Uterus (tissue), 4 donors: ENCODE measurements at places on chromosomes 2 and 18.

- DNase-seq, result peak; percentile 49
Observed at GRCh38 chr2:27016801-27017325, 15.9 kb upstream of the TMEM214 start.

GRCh38 chr2:133390156-133390555, 178.1 kb downstream of the NCKAP5 start:
- DNase-seq, result no peak

GRCh38 chr2:168157926-168158325, 89.5 kb downstream of the STK39 start:
- no peak for DNase-seq

- no peak for DNase-seq
Observed at GRCh38 chr2:192327576-192327975, 132.8 kb upstream of the TMEFF2 start.

DNA sequence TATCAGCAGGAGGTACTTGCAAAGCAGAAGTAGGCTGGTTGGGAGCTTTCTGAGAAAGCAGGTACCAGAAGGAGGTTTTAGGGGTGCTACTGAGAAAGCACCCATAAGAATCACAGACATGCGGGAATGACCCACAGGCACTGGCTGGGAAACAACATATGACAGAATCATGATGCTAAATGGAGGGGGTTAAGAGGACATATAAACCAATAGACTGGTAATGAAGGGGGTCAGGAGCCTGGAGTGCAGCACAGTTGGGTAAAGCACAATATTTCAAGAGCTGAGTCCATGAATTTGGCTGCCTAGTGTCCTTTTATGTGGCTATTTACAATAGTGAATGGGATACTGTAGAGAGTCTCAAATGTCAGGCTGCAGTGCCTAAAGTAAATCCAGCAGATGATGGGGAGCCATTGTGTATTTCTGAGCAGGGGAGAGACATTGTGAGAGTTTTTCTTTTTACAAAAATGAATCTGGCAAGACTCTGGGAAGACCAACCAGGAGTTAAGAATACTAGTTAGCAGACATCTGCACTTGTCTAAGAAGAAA, 27.6 kb upstream of the GMCL1 start:
- no peak for DNase-seq

DNA sequence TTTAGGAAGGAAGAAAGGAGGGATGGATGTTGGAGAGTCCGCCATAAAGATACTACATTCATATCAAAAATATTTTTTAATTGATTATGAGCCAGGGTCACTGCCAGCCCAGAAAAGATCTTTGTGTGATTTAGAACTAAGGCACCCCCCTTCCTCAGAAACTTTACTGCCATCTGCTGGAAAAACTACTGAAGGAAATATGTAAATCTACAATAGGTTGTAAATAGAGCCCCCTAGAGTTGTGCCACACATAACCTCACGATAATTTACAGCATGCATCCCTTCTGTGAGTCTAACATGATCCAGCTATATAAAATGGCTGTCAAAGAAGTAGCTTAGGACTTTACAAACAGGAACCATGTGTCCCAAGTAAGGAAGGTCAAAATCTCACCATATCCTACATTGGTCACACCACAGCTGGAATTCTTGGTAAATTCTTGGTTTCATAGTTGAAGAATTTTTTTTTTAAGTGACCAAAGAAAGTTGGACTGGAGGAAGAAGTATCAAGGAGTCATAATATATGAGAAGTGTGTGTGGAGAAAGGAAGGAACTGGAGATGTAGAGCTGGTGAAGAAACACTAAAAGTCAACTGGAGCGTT, 152.5 kb downstream of the CYP26B1 start:
- no peak for DNase-seq

DNA sequence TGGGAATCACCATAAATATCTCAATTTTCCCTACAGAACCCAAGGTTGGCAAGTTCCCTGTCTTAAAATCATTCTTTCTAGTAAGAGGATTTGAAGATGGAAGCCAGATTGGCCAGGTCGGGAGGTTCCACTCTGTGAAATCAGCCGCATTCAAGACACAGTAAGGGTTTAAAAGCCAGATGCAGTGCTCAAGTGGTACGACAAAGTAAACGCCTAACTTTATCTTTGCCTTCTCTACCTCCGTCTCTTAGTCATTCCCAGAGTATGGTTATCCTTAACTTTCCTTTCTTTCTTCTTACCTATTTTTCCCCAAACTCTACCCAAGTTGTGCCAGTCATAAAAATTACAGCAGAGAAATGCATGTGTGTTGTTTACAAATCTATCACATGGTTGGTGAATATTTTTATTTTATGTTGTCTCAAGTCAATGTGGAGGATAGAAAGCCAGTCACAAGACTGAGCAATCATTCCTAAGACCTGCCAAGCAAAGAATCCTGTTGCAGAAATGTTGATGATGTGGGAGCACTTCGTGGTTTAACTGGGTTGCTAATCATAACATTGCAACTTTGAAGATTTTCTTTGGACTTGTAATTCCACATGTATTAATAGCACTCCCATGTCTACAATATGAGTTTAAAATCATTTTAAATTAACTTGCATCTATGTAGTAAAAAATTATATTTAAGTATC, 62.6 kb downstream of the SLC40A1 start:
- no peak for DNase-seq

- DNase-seq, result peak; percentile 50
Observed at GRCh38 chr18:9147440-9148202, 11.0 kb downstream of the ANKRD12 start.

GRCh38 chr2:24822049-24822706, 29.0 kb downstream of the CENPO start:
- DNase-seq, result peak; percentile 6

- DNase-seq, result no peak
Observed at GRCh38 chr2:135664623-135665068, 77.0 kb upstream of the UBXN4 start.

GRCh38 chr2:129813404-129813803, 166.1 kb upstream of the RAB6C start:
- no peak for DNase-seq

DNA sequence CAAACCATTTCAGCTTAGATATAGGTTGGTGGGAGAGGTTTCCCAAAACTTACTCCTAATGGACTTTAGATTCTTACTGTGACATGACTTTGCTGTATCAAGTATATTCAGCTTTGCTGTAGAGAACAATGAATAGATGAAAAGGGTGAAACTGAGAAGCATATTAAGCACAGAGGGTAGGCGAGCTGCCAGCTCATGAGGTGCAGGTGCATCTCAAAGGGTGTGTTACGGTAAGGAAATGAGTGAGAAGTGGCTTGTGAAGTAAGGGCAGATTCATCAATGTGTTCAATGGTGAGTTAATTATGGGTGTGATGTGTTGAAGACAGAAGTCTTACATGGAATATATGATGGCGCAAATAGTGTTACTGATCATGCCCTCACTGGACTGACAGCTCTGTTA, 49.3 kb downstream of the CD8B2 start:
- DNase-seq, result no peak

GRCh38 chr2:145930318-145930717, 1410.4 kb upstream of the ZEB2 start:
- no peak for DNase-seq

- no peak for DNase-seq
Observed at GRCh38 chr2:106609780-106610179, 122.6 kb downstream of the CD8B2 start.

GRCh38 chr2:148447877-148448276, 196.7 kb upstream of the EPC2 start:
- no peak for DNase-seq

- DNase-seq, result no peak
Observed at GRCh38 chr2:191936882-191937405, 90.1 kb upstream of the CAVIN2 start.

DNA sequence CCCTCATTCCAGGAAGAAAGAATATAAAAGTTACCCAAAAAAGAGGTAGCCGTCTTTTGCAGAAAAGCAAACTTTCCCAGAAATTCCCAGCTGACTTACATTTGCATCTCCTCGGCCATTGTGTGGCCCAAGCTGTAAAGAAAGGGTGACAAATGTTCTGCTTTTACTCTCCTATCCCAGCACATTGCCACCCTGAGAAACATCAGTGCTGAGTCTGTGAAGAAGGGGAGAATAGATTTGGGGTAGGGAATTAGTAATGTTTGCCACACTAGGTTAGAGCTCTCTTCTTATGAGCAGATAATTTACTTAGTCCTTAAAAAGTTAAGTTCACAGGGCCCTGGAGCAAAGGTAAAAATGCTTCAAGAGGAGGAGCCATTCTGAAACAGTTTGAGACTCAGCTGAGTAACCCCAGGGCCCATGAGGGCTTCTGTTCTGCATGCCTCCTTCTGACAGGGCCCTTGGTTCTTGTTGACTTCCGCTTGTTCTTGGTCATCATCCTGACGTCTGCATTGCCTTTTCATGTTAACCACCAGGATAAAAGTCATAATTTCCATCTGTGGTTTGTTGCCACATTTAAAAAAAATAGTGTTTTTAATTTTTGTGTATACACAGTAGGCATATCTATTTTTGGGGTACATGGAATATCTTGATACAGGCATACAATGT, 550.7 kb downstream of the RNF144A start:
- no peak for DNase-seq

DNA sequence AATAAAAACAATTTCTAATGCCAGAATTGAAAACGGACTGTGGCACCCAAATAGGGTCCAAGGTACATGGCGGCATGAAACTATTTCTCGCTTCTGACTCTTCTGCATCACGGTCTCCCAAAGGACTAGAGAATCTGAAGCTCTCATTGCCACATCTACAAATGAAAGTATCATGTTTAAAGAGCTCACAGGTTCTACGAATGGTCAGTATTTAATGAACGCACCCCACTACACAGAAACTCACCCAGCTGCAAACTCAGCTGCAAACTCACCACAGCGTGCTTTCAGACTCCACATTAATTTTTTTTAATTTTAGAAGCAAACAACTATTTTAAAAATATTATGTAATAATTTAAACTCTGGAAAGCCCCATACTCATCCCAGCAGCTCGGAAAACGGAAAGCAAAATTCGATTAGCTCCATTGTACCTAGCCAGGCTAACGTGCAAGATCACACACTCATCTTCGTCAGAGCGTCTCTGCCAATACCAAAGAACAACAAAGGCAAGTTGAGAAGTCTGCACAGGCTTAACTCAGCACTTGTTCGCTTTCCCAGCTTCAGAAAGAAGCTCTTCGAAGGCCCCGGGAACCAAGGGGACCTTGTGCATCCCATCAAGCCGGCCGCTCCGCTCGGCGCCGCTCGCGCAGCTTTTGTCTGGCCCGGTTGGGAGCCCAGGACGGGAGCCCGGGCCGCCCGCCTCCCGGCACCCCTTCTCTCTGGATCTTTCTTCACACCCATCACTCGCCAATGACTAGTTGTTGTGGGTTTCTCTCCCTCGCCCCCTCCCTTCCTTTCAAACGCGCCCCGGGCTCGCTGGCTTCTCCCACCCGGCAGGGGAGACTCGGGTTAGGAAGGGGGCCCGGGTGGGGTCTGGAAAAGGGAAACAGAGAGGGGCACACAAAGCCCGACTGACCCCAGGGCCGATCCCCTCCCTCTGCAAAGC, 785 bp downstream of the CLASP1 start:
- no peak for DNase-seq

DNA sequence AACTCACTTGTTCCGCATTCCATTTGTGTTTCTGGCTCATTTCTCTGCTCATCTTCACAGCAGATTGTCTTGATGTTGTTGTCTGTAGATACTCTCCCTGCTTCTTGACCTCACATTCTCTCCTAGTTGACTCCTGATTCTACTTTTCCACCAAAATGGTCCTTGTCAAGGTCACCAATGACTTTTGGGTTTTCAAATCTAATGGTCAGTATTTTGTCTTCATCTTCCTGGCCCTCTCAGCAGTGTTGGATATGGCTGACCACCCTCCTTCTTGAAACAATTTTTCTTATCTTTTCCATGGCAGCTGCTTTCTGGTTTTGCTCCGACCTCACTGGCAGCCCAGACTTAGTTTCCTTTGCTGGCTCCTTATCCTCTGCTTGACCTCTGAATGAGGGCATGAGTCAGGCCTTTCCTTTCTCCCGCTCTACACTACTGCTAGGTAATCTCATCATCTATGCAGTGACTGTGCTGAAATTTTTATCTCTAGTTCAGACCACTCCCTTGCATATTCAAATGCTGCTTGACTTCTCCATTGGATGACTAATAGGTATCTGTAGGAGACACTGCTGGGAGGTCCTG, 386.6 kb upstream of the SPRED2 start:
- no peak for DNase-seq

GRCh38 chr2:222594679-222595078, 61.2 kb downstream of the FARSB start:
- DNase-seq, result no peak

DNA sequence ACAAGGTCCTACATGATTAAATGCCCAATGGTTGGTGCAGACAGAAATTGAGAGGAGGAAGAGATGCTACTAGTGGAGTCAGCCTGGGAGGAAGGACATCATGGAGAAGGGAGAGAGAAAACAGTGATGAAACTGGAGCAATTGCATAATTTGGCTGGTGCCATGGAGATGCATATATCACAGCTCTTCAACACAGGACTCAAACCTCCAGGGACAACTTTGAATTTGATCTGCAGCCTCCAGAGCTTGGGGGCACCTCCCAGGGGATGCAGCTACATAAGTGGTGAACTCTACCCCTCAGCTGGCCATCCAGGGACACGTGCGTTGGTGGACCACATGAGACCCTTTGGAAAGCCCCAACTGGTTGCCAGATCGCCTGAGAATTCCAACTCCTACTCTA, 80.4 kb downstream of the CTAGE1 start:
- DNase-seq, result peak; percentile 55

DNA sequence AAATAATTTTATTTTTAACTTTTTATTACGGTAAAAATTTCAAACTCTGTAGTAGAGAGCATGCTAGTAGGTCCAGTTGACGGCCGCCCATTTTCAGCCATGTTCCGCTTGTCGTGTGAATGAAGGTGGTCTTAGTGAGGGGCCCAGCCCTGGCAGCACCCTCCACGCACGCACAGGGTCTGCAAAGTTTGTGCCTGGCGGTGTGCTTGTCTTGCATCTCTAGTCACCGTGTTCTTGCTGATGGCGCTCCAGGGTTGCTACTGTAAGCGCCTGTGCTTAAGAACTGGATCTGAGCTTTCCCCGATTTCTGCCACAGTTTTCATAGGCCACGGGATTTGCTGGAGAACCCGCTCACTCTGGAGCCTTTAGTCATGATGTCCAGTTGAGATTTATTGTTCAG, 28.9 kb downstream of the LDLRAD4 start:
- no peak for DNase-seq

GRCh38 chr2:3139906-3140305, 237.7 kb downstream of the EIPR1 start:
- no peak for DNase-seq

GRCh38 chr2:226913641-226914040, 77.8 kb downstream of the RHBDD1 start:
- DNase-seq, result no peak

DNA sequence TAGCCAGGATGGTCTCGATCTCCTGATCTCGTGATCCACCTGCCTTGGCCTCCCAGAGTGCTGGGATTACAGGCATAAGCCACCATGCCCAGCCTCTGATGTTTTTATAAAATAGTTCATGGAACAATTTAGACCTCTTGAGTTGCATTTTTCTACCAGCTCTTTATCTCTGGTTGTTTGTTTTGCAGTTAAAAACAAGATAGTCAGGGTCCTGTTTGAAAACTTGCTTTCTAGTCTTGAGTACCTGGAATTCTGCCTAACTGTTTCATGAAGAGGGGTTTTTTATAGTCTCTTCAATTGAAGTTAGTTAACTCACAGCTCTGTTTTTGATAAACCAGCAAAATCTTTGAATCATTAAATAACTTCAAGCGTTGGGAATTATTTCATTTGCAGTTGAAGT, 244.8 kb downstream of the PARD3B start:
- DNase-seq, result no peak
